ENCODE measurements at places on chromosomes 7 and 10.

DNA sequence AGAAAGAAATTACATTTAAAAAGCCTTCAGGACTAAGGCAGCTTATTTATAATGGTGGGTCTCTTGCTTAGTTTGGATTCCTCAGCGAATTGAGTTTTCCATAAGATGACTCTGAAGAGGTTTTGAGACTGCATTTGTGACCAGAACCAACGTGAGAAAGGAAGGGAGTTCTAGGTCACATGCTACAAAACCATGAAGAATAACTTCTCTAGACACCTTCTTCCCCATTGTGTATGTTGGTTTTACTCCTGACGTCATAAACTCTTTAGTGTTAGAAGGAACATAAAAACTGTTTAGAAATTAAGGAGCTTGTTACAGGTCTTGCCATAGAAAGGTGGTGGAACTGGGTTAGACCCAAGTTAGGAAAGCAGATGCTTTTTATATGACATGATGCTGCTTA is 11.1 kb downstream of the PTPN12 start:
- DNase-seq: no peak

DNA sequence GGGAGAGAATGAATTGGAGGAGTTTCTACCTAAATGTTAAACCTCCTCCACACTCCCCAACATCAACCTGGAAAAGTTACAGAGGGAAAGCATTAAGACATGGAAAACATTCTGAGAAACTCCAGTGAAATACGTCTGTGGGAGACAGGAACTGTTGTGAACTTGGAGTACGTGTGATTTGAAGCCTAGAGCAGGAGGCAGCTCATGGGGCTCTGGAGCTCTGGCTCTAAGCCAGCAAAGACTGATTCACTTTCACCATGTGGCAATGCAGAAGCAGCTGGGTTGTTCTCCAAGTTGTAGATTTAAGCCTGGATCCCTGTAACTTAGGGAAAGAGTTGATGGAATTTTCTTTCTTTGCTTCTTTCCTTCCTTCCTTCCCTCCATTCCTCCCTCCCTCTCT is 503.2 kb downstream of the NRG3 start:
- no peak for DNase-seq

- no peak for DNase-seq
Measured at GRCh38 chr7:25287291-25287690, 59.0 kb upstream of the NPVF start.

DNA sequence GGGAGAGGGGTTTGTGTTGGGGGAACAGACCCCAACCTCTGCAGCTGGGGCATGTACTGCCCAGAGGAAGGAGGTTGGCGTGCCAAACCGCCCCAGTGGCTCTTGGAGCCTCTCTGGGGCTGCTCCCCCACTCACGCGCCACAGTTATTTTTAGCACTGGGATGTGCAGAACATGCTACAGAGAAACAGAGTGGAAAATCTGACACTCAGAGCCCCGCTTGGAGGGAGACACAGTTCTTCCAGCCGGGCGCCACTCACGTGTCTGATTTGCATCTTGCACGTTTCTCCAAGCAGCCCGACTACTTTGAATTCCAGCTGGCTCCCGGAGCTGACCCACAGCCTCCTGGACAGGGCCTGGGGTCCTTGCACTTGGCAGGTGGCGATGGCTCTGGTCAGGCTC is 182.0 kb downstream of the RPS24 start:
- DNase-seq: no peak

- no peak for DNase-seq
Measured at GRCh38 chr10:11824825-11825224, 1.7 kb downstream of the PROSER2 start.

- DNase-seq: no peak
Measured at GRCh38 chr10:43795639-43796038, 147.0 kb upstream of the ZNF32 start.

GRCh38 chr10:79376078-79376628 is 28.9 kb downstream of the PPIF start:
- no peak for DNase-seq

DNA sequence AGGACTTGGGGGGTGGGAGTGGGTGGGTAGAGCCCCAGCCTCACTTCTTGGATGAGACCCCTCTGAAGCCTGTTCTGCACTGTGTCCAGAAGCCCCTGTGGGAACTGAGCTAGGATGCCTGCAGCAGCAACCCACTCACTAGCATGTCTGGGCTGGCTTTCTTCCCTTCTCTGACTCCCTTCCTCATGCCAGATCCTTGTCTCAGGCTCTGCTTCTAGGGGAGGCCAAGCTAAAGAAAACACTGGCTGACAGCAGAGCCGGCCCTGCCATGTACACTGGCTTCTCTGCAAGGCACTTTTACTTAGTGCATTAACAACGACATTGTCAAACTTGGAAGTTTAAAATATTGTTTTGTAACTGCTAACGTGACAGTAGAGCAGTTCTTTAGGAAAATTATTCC is 50.2 kb downstream of the ARHGAP22 start:
- no peak for DNase-seq

DNA sequence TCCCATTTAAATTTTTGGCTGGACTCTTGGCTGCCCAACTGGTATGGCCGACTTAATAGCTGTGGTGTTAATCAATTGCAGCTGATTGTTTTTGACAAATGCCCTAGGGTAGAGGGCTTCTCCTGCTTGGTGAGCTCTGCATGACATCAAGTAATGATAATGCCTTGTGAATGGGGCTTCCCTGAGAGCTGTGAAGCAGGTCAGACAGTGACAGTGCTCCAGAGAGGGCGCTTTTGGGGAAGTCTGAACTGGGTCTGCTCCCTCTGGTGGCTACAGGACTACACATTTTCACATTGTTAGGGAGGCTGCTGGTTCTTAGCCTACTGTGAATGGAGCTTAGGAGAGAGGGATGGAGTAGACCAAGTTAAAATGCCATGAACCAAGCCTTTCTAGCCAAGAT is 98.8 kb downstream of the SDK1 start:
- no peak for DNase-seq

DNA sequence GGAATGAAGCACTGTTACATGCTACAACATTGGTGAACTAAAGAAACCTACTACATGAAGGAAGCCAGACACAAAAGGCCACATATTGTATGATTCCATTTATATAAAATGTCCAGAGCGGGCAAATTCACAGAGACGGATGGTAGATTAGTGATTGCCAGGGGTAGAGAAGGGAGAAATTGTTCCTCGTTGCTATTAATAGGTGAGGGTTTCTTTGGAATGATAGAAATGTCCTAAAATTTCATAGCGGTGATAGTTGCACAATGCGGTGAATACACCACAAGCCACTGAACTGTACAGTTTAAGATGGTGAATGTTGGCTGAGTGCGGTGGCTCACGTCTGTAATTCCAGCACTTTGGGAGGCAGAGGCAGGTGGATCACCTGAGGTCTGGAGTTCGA is 29.0 kb downstream of the DENND2A start:
- no peak for DNase-seq

- no peak for DNase-seq
Measured at GRCh38 chr7:118288098-118288497, 63.6 kb downstream of the ANKRD7 start.

DNA sequence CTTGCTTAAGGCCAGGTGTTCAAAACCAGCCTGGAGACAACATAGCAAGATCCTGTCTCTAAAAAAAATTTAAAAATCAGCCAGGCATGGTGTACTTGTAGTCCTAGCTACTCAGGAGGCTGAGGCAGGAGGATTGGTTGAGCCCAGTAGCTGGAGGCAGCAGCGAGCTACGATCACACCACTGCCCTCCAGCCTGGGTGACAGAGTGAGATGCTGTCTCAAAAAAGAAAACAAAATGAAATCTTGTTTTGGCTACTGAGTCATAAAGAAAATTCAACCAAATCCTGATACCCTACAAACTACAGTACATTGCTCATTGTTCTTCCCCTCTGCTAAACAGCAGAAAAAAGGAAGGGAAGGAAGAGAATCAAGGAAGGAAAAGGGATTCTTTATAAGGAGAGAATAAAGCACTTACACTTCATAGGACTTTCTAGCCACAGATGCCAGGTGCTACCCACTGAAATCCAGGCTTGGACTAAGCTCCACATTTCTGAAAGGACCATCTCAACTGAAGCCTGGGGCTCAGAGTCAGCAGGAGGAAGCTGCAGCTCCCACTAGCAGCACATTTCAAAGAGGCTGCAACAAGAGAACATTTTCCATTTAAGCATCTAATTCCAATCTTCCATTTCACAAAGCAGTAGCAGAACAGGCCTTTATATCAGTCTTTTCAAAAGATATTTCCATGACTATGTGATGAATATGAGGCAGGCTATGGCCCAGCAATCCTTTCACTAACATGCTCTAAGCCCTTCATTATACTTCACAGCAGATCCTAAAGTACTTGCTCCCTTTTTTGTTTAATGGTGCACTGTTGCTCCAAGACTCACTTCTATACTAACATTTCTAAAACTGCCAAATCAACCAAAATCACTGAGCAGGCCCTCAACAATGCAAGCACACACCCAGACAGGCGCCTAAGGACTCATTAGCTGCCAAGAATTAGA is 13.5 kb downstream of the TNPO3 start:
- DNase-seq: no peak

- no peak for DNase-seq
Measured at GRCh38 chr7:13278020-13278419, 590.6 kb downstream of the ARL4A start.

- no peak for DNase-seq
Measured at GRCh38 chr7:95322396-95322795, 1.9 kb downstream of the PON1 start.

DNA sequence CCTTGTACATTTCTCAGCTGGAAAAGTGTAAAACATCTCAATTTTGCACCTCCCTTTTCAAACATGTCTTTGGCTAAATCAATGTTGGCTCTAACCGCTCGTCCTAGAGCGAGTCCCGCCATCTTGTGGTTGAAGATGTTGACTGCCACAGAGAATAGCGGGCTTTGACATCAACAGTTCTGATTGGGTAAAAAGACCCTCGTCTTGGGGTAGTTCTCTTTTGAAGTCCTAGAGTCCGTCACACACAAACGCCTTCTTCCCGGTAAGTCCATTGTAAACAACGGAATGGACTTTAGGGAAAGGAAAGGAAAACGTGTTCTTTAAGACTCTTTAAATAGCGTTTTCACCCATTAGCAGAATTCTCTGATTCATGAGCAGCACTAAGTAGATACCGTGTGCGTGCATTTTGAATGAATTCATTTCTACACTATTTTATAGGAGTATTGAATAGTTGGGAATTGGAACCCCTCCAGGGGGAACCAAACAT is 452 bp upstream of the RPP30 start:
- no peak for DNase-seq

DNA sequence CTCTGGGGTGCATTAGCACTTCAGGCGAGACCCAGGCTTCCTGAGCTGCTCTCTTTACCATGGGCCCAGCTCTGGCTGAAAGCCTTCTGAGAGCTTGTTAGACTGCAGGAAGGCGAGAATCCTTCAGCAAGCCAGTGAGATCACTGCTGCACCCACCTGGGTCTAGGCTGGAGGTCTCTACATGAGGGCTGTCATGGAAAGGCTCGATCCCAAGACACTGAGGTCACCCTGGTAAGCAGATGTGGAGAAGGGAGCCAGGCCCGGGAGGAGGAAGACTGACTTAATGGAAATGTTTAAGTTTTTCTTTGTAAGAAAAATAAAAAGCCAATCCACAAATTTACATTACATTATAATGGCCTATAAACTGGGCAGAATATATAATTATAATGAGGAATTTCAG is 684.5 kb downstream of the TNS3 start:
- DNase-seq: no peak

DNA sequence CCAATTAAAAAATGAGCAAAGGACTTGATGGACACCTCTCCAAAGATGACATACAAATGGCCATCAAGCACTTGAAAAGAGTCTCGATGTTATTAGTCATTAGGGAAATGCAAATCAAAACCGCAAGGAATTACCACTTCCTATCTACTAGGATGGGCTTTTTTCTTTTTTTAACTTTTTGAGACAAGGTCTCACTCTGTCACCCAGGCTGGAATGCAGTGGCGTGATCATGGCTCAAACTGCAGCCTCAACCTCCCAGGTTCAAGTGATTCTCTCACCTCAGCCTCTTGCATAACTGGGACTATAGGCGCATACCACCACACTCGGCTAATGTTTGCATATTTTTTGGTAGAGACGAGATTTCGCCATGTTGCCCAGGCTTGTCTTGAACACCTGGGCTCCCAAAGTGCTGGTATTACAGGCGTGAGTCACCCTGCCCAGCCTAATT is 13.6 kb downstream of the NKX1-2 start:
- no peak for DNase-seq

DNA sequence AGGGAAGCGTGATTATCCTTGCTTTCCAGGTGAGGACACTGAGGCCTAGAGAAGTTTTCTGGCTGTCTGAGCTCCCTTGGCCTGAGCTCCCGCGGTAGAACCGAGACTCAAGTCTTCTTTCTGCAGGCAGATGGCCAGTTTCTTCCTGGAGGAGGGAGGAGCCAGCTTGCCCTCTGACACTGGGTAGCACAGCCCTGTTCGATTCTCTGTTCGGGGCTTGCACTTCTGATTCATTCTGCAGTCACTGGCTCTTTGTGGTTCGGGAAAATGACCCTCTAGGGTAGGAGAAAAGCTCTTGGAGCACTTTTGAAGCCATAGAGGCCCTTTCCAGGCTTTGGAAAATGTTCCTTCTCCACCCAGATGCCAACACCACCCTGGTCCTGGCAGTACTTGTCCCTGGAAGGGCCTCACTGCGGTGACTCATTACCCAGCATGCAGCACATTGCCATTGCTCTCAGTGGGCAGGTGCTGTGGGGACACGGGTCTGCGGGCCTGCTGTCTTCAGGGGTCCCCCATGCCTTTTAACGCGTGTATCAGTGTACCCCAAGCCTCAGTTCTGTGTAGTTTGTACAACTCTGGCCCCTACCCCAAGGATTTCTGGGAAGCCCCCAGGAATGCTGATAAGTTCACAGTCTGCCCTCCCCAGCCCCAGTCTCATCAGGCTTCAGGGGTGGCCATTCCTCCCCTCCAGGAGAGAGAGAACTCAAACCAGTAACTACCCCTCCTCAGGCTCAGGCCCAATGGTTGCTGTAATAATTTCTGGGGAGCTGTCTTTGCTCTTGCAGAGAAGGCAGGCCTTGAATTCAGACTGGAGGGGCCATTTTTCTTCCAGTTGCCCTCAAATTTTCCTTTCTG is 11.9 kb downstream of the CHST3 start:
- DNase-seq: no peak

- DNase-seq: no peak
Measured at GRCh38 chr7:114652041-114652440, 237.4 kb downstream of the FOXP2 start.

GRCh38 chr10:103733045-103733419 is 122.3 kb downstream of the SH3PXD2A start:
- DNase-seq: no peak

- no peak for DNase-seq
Measured at GRCh38 chr10:132788831-132789219, 2.9 kb upstream of the NKX6-2 start.

- DNase-seq: no peak
Measured at GRCh38 chr7:22385326-22385725, 28.4 kb upstream of the RAPGEF5 start.

Measured in esophagus squamous epithelium (tissue), 5 donors.